ENCODE measurements at places on chromosomes 2 and 18. TPM values are rescaled to one million over a fixed set of nuclear protein-coding genes. Genes with fewer than 3 reads are reported as not detected.

CDK5R2 gene
- 0.14 TPM for total RNA-seq

WNT10A gene
- total RNA-seq = 0.28 TPM

AFTPH gene
- 23.9 TPM for total RNA-seq

ALPI gene
- not detected for total RNA-seq

SCN7A gene
- 0.18 TPM for total RNA-seq

IL36A gene
- not detected for total RNA-seq

ABCG5 gene
- not detected for total RNA-seq

IL36B gene
- not detected for total RNA-seq

DNPEP gene
- 33.1 TPM for total RNA-seq

CNPPD1 gene
- 13.0 TPM for total RNA-seq

- no peak for DNase-seq
Measured at GRCh38 chr2:240472078-240472790, 36.8 kb downstream of the GPC1 start.

DNA sequence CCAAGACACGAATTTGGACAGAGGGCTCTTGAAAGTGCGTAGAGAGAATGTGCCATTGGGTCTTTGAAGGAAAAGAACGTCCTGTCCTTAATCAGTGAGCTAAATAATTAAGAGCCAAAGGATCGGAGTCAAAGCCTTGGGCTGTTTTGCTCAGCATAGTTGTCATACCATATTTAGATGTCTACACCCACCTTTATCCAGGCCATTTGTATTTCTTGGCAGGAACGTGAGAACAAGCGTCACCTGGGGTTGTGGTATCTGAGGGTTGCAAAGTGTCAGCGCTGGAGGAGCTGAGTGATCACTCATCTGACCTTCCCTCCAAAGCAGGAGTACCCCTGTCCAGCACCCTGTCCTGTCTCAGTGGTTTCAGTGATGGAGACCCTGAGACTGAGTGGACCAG, 4.5 kb downstream of the LPIN1 start:
- DNase-seq = no peak

DNA sequence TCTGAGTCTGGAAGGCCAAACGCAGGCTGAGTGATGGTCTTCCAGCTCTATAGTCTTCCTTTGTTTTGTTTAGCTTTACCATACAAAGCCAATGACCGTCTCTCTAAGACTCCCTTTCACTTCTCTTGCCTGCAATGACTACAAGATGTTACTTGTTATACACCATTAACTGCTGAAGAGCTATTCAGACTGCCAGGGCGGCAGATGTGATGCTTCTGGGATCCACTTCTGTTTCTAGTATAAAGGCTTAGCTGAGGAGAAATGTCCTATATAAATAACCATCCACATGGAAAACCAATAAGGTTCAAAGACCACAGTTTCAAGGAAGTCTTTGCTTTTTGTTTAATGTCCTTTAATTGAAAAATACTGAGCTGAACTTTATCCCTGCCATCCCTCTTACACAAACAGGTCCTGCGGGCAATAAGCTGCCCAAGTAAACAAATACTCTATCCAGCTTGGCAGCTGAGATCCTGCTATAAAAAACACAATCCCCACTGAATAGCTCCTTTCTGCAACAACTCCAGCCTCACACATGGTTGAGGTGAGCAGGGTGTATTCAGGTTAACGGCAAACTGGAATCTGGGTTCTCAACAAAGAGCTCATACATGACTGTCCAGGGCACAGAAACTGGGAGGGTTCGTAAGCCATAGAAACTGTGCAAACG, 124.6 kb downstream of the VIT start:
- no peak for DNase-seq

DNA sequence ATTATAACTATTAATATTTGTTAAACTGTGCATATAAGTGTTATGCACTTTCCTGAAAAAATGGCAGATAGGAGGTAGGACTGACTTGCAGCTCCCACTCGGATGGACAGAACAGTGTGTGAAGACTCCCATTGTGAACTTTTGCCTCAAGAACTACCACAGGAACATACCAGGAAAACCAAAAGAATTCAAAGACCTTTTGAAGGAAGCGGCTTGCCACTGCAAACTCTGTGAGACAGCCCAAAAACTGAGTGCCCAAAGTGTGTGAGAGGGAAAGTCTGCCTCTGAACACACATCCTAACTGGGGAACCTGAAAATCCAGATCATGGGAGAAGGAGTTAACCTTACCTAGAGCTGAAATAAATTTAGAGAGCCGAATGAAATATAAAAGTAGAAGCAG, 171.0 kb downstream of the ZBTB7C start:
- DNase-seq = no peak

- DNase-seq = no peak
Measured at GRCh38 chr18:55384115-55384514, 203.9 kb downstream of the TCF4 start.

DNA sequence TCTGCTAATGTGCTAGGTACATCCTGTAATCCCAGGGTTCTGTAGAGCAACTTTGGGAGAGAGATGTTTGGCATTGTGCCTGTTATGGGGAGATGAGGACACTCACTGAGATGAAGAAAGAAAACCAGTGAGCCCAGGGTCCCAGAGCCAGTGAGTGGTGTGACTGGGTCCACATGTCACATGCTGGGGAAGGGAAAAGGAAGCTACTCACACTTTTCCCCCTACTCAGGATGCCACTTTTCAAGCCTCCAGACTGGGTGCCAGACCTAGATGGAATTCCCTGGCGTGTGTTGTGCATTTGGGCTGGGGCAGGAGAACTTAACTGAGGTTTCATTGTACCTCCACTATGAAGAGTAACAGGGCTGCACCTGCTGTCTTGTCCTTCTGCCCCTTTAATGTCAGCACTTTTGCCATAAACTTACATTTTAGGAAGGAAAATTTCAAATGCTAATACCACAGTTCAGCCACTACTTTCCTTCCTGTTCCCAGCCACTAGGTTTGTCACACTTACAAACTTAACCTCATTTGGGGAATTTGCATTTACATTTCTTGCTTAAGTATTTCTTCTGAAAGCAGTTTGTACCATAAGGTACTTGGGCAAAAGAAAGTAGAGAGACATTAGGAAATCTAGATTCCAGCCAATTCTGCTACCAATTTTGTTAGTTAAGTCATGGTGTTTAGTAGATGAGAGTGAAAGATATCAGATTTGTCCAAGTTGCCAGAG, 10.2 kb downstream of the INSIG2 start:
- DNase-seq = no peak

GRCh38 chr2:198498516-198498915, 694.1 kb downstream of the PLCL1 start:
- no peak for DNase-seq

- DNase-seq = peak; percentile 61
Measured at GRCh38 chr2:23502096-23502495, 117.1 kb downstream of the KLHL29 start.

DNA sequence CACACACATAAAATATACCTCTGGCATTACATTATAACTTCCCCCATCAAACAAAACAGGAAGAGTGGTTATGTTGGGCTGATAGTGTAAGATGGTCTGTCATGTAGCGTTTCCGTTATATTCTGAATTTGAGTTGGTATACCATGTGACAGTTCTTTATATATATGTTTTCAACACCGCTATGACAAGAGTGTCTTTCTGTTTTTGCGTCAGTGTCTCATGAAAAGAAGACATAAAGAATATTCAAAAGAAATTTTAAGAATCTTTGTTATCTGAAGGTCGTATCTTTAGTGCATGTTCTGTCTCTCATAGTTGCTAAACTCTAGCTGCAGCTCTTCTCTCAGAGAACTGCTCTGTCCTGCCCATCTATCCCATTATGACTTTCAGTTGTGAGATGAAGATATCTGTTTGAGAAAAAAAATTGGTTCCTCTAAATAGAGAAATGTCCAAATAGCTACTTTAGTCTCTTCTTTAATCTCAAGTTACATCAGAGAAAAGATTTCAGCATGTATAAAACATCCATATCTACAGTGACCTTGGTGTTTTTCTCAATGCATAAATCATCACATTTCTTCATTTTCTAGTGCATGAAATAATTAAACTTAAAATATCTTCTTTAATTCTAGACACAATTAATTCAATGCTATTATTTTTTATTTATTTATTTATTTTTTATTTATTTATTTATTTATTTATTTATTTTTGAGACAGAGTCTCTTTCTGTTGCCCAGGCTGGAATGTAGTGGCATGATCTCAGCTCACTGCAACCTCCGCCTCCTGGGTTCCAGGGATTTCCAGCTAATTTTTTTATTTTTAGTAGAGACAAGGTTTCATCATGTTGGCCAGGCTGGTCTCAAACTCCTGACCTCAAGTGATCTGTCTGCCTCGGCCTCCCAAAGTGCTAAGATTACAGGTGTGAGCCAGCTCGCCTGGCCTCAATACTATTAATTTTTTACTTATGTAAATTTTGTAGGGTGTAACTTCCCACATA, 24.3 kb upstream of the PSME4 start:
- no peak for DNase-seq

DNA sequence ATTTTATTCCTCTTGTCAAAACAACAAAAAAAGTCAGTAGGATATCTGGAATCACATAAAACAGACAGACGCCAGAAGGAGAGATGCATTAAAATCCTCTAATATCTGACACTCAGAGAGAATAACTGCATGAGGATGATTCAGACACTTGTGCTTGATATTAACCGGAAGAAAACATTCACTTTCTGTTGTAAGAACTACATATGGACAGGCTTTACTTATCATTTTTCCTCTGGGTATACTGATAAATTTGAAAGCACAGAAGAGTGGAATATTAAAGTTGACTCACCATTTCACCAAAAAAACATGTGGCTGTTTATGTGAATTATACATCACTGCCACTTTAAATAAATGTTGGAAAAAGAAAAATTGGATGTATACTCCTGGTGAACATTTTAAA, 589.1 kb upstream of the CDH2 start:
- DNase-seq = no peak

DNA sequence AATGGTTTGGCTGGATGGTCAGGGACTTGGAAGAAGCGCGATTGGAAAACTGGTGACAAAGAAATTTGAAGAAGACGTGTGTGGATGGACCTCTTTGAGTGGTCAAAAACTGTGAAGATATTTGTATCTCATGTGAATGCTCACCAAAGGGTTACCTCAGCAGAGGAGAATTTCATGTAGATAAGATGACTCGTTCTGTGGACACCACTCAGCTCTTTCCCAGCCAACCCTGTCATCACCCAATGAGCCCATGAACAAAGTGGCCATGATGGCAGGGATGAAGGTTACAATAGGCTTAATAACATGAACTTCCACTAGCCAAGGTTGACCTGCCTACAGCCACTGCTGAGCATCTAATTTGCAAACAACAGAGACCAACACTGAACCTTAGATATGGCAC, 248.3 kb downstream of the KCNE4 start:
- DNase-seq = no peak

- DNase-seq = no peak
Measured at GRCh38 chr2:219368690-219369191, 19.0 kb downstream of the DNPEP start.

DNA sequence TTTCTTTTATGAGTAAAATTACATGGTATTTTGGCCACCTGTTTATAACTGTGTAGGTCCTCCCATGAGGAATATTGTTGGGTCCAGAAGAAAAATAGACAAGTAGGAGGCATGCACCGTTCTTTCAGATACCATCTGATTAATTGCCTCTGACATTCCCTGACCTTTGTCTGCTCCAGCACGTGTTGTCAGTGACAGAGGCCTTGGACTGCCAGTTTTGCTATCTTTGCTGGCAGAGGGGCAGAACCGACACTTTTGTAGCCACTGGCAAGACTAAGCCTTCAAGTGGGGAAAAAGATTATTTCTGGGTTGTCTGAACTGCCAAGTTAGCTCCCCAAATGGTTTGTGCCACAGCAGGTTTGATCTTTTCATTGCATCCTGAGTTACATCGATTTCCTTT, 276.9 kb downstream of the CAMKMT start:
- DNase-seq = no peak

- DNase-seq = no peak
Measured at GRCh38 chr2:3214806-3215404, 162.7 kb downstream of the EIPR1 start.

GRCh38 chr2:9538000-9538507, 17.6 kb downstream of the ADAM17 start:
- DNase-seq = peak; percentile 78

- peak; percentile 99 for DNase-seq
Measured at GRCh38 chr2:29528891-29529520, 392.4 kb downstream of the ALK start.

- DNase-seq = no peak
Measured at GRCh38 chr2:181746844-181747243, 66.5 kb upstream of the NEUROD1 start.

- DNase-seq = peak; percentile 93
Measured at GRCh38 chr2:232315049-232315922, 63.3 kb upstream of the ALPP start.

- DNase-seq = no peak
Measured at GRCh38 chr2:228063558-228063957, 117.9 kb downstream of the SPHKAP start.

- no peak for DNase-seq
Measured at GRCh38 chr18:45221363-45221762, 393.9 kb upstream of the SLC14A2 start.

GRCh38 chr18:7786569-7786968, 219.5 kb downstream of the PTPRM start:
- no peak for DNase-seq

- no peak for DNase-seq
Measured at GRCh38 chr2:30683236-30683956, 123.8 kb downstream of the CAPN13 start.

GRCh38 chr2:23697256-23698075, 229.5 kb downstream of the ATAD2B start:
- DNase-seq = no peak

GRCh38 chr2:218400930-218401881, 1.5 kb downstream of the CTDSP1 start:
- DNase-seq = no peak

DNA sequence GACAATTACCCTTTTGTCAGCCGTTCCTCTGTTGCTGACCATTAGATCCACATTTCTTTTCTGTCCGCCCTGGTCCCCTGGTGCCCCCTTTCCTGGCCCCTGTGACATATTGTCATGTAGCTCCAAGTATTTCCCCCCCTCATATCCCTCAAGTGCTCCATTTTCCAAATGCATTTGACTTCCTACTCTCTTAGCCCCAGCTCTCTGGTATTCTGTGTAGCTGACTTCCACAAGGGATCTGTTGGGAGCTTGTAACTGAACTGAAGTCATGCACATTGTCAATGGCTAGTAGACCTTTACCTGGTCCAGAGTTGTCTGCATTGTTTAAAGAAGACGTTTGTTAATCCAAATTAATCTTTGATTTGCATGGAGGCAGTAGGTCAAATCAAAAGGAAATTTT, 34.8 kb downstream of the LIPG start:
- DNase-seq = no peak

DNA sequence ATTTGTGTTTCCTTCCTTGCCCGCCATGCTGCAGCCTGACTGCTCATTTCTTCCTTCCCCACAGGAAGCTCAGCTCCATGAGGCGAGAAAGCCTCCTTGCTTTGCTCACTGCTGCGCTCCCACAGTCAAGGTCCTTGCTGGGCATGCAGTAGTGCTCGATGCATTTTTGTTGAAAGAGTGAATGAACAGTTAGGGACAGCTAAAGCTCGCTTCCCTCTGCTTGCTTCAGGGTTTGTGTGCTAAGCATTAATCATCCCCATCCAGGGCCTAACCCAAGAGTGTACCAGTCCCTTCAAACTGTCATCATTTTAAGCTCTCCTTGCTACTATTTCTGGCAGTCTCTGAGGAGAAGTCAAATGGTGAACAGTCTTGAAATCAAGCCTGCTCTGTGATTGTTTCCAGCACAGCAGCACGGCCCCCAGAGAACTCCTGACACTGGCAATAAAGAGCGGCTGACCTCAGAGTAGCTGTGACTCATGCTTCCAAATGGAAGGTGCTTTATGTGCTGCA, 171.7 kb upstream of the SOX11 start:
- peak; percentile 40 for DNase-seq
